ENCODE measurements at places on chromosomes 13 and 19. TPM values are rescaled to one million over a fixed set of nuclear protein-coding genes. Genes with fewer than 3 reads are reported as not detected.

NFKBIB gene
- 15.6 TPM for polyA plus RNA-seq

MUC16 gene
- 0.02 TPM for polyA plus RNA-seq

ZNF682 gene
- polyA plus RNA-seq: 4.5 TPM

ERFL gene
- polyA plus RNA-seq: not detected

PBX4 gene
- 8.3 TPM for polyA plus RNA-seq

TPTE2 gene
- polyA plus RNA-seq: not detected

Measured in CD8-positive, alpha-beta memory T cell (primary cell).